ENCODE measurements at places on chromosomes 7 and 10. TPM values are rescaled to one million over a fixed set of nuclear protein-coding genes. Genes with fewer than 3 reads are reported as not detected.

The SPDYE2 gene
- not detected for total RNA-seq

The UCMA gene
- total RNA-seq: not detected

The NCF1 gene
- total RNA-seq: not detected

The MUC3A gene
- total RNA-seq: 0.16 TPM

The NPC1L1 gene
- total RNA-seq: not detected

The IL6 gene
- 3.8 TPM for total RNA-seq

The MICALL2 gene
- 28.9 TPM for total RNA-seq

The CDH23 gene
- 0.25 TPM for total RNA-seq

The CYP26A1 gene
- total RNA-seq: not detected

The RINT1 gene
- 18.1 TPM for total RNA-seq

The AKR1C3 gene
- total RNA-seq: 169 TPM

The TWIST1 gene
- 33.2 TPM for total RNA-seq

The KCNH2 gene
- not detected for total RNA-seq

The SPAG6 gene
- total RNA-seq: not detected

The DNAJB6 gene
- 86.6 TPM for total RNA-seq

The MYOF gene
- total RNA-seq: 381 TPM

The CLCN1 gene
- total RNA-seq: 0.16 TPM

The ANXA8 gene
- 1.5 TPM for total RNA-seq
